Dorsolateral prefrontal cortex (tissue), 122 donors: ENCODE measurements at places on chromosomes 5 and 9. TPM values are rescaled to one million over a fixed set of nuclear protein-coding genes. Genes with fewer than 3 reads are reported as not detected.

CARTPT gene
- 39.1 TPM for total RNA-seq

IFNA14 gene
- not detected for total RNA-seq

DNA sequence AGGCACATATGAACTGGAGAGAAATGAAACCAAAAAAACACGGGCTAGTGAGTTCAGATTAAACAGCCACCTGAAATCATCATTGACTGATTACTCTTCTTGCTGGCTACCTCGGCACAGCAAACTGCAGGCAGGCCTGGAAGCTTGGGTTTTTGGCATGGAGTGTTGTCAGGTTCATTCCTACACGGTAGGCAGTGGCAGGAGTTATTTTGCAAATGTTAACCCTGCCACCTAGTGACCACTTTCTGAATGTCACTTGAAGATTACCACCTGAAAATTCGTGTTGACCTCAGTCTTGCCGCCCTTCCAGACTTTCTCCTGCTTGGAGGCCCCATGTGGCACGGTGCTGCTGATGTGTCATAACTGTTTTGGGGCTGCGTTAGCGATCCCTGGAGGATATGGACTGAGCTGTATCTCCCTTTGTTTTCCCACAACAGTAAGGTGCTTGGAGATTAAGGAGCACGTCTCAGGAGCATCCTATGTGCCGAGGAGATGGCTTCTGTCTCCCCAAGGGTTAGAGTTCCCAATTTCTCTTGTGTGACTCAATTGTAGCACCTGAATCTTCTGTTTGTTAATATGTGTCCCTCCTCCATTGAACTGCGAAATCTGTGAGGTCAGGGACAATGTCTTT is 12.7 kb upstream of the CD180 start:
- DNase-seq, result peak; percentile 56

- DNase-seq, result no peak
These were observed 22.8 kb downstream of the TMEM161B start for GRCh38 chr5:88245893-88246244.

- no peak for DNase-seq
These were observed 68.1 kb upstream of the SPIN1 start for GRCh38 chr9:88319936-88320747.

DNA sequence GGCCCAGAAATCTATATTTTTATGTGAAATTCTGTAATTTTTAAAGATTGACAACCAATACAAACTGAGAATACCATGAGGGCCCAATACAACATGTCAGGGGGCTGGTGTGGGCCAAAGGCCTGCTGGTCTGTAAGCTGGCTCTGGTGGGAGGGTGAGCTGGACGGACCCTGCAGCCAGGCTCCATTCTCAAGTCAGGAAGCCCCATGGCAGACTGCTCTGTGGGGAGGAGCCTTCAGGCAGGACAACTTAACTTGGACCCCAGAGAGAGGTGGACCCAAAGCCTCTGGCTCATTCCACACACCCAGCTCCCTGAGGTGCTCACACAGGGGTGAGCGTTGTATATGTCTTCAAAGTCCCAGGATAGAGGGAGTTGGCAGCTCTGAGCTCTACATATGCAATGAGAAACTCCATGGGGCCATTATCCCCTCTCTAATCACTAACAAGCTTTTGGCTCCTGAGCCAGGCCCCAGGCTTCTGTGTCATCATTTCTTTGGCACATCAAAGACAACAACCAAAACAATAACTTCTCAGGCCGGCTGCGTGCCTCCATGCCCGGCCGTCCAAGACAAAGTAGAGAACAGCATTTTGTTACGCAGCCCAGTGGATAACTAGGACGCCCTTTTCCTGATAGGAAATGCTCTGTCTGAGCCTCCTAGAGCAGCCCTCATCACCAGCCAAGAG is 6.4 kb downstream of the SEPTIN8 start:
- DNase-seq, result no peak

- DNase-seq, result no peak
These were observed 1369.8 kb upstream of the CDH9 start for GRCh38 chr5:28408186-28408585.
